ENCODE measurements at places on chromosomes 11 and 22.

DNA sequence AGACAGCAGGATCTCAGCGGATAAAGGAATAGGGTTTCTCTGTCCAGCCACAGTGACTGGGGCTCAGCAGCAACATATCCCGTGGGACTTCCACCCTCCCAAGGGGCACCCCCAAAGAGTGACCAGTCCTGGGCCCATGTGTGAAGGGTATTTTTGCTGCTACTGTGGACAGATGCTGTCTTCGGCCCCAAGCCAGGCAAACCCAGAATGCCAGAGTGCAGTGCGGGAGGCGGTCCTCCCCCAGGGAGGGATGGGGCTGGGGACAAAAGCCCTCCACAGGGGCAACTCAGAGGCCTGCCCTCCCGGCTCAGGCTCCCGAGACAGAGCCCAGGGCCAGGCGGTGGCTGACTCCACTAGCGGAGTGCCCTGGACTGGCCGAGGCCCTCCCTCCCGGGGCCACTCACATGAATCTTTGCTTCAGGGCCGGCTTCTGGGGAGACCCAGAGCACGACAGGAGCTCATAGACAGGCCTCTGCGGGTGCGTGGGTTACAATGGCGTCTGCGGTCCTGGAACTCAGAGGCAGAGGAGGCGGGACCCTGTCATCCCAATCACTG lies 34.7 kb upstream of the WNT7B start:
- DNase-seq, result no peak

DNA sequence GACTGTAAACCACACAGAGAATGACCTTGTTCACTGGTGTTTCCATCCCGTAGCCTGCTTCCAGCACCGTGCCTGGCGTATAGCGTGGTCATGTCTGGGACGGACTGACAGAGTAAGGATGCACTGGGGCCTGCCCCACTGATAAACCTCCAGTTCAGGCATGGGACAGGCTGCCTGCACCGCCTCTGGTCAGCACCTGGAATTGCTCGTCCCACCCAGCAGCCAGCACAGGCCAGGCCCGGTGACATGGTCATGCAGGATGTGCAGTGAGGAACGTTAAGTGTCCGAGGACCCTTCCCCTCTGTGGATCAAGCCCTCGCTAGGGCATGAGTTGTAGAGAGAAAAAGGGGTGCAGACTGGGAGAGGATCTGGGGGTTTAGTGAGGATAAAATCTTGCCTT lies 44.8 kb downstream of the LMO1 start:
- DNase-seq, result no peak

DNA sequence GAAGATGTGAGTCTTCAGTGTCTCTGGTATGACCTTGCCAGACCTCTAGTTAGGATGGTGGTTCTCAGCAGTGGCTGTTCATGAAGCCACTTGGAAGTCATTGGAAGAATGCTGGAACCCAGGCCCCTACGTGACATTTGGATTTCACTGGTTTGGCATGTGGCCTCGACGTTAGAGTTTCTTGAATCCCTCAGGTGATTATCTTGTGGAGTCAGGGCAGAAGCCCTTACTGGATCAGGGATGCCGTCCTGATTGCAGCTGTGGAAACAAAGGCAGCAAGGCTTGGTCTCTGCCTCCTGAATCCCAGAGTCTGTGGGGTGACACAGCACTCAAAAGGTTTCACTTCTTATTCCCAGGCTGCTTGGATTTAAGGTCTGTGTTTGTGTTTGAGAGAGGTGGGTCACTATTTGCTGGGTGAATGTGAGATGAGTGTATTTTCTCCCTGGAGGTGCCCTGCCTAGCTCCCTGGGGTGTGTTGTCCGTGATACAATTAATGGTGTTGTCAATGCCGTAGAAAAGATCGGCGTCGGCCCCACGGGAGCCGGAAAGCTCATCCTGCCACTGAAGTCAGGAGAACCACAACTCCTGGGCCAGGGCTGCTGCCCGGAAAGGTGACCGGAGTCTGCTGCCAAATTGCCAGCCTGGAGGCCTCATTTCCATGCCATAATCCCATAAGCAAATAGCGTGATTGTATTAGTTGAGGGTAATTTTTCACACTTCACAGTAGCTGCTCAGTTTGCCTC lies 939.0 kb downstream of the BRD1 start:
- no peak for DNase-seq

- DNase-seq, result no peak
Measured at GRCh38 chr22:36937319-36938027, 24.0 kb downstream of the CSF2RB start.

GRCh38 chr11:47215366-47215910 lies 664 bp downstream of the DDB2 start:
- DNase-seq, result no peak

DNA sequence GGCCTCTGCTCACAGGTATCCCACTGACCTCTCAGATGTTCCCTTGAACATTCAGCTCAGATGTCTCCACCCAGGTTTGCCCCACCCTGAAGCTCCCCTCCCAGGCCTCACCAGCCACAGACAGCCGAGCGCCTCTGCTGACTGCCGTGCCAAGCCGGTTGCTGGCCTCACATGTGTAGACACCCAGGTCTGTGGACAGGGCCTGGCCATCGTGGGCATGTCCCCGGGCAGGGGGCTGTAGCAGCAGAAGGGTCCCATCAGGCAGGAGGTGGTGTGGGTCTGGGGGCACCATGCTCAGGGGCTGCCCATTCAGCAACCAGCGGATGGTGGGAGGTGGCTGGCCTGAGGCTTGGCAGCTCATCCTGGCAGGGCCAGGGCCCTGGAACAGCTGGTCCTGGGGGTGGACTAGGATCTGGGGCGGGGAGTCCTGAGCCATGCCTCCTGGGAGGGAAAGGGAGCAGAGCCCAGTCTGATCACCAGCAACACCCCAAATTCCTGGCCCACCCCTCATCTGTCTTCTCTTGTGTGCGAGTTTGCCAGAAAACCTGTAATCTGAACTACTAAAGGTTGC lies 759 bp downstream of the ROBO4 start:
- DNase-seq, result no peak
